ENCODE measurements at places on chromosomes 11 and 22.

DNA sequence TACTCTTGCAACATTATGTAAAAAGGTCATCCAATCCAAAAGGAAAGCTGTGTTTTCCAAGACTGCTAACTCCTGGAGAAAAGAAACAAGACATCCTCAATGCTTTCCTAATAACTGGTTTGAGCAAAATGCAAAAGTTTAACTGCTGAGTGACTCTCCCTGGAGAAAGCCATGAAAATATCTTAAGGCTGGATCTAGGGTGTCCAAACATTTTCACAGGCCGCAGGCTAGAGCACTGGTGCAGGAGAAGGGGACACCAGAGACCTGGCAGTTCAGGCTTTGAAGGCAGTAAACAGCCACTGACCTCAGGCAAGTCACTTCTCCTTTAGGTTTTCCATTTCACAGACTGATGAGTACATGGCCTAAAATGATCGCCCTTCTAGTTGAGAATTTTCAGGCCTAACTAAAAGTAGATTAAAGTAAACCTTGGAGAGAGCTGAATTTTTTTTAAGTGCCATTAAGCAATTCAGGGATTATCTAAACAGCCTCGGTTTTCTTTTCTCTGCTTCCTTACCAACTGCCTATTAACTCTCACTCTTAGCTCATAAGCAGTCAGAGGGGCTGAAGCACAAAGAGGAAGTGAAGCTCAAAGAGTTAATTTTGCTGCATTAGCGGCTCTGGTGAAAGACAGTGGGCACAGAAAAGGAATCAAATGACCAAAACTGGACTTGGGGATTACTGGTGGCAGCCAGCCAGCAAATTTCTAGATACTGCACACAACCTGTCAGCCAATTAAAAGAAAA is 2.3 kb downstream of the CHKA start:
- DNase-seq: no peak

- DNase-seq: no peak
Observed at GRCh38 chr11:39432929-39433328, 2026.5 kb downstream of the LRRC4C start.

DNA sequence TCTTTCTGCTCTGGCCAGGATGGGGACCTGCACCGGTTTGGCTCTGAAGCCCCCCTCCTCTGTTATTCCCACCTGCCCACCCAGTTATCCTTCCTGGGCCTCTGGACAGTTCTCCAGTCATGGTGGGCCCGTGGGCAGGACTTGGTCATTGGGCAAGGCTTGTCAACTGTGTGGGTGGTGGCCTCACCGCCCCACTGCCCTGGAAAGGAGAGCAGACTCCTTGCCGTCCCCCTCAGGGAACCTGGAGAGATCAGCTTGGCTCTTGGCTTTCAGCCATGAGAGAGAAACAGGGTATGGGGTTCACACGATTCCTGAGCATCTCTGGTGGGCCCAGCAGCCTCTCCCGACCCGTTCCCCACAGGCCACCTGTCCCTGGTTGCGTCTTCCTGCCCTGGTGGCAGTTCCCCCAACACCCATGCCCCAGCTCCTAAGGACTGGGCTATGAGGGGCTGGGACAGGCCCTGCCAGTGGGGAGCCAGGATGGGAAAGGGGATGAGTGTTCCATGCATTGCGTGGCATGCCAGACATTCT is 92.3 kb downstream of the MORC2 start:
- DNase-seq: no peak

GRCh38 chr11:67492801-67493547 is 10.1 kb downstream of the AIP start:
- no peak for DNase-seq

GRCh38 chr11:14320020-14320419 is 39.0 kb downstream of the RRAS2 start:
- DNase-seq: no peak

GRCh38 chr11:4684631-4685285 is 12.9 kb downstream of the OR51E2 start:
- DNase-seq: no peak

DNA sequence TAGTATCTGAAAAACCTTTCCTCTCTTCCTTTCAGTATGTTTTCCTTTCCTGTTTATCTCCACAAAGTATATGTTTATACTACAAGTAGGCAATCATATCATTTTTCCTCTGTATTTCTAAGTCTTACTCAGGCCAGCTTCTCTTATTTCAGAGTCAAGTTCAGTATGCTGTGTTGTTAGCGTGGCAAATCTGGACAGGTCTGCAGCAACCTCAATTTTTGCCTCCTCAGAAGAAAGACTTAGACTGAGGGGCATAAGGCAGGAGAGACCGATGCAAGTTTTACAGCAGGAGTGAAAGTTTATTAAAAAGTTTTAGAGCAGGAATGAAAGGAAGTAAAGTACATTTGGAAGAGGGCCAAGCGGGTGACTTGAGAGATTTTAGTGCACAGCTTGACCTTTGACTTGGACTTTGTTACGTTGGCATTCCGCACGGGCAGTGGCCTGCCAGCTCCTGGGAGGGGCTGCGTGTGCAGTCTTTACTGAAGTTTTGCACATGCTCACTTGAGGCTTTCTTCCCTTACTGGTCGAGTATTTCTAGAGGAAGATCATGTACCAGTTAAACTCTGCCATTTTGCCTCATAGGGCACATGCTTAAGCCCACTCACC is 343.2 kb downstream of the NTM start:
- DNase-seq: no peak

All from NCI-H1436 treated with DMSO at 0.1 percent for 48 hours (cell line).